NCI-H2081 (cell line): ENCODE measurements at places on chromosomes 12 and 14.

GRCh38 chr14:51824191-51824590, 36.2 kb upstream of the GNG2 start:
- no peak for DNase-seq

DNA sequence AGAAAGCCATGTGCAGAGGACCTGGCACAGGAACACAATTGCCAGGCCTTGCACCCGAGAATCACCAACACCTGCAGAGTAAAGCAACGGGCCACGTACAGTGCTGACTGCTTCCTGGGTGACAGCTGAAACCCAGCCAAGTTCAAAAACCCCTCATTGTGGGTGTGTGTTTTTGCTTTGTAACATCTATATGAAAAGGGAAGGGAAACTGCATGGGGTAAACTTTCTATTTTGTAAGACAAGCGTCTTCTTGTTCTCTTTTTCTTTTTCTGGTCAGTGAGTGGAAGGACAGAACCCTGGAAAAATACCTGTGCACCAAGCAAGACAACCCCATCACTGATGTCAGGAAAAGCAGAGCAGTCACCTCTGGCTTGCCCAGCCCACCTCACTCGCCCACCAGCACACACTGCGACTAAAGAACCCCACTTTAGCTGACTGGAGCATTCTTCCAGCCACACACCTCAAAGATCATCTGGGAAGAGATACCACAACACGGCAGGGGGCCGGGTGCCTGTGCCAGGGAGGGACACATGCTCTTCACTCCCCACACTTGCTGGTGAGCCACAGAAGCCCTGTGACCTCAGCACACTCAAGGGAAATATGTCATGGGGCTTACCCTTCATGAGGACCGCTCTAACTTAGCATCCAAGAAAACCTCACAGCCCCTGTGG, 172.3 kb downstream of the NDUFA12 start:
- DNase-seq: peak; percentile 55

DNA sequence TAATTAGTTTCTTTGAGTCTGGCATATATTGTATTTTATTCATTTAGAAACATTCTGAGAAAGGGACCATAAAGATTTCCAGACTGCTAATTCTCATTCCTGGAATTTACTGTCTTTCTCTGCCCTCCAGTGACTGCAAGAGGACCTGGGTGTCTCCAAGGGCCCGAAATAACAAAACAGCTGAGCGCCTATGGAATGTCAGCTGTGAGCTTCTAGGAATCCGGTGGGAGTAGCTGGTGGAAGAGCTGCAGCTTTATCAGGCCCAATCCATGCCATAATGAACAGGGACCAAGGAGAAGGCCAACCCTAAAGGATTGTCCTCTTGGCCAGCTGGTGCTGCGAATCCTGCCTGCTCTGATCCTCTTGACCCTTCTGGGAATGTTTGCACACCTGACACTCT, 31.9 kb downstream of the RDH12 start:
- DNase-seq: no peak

DNA sequence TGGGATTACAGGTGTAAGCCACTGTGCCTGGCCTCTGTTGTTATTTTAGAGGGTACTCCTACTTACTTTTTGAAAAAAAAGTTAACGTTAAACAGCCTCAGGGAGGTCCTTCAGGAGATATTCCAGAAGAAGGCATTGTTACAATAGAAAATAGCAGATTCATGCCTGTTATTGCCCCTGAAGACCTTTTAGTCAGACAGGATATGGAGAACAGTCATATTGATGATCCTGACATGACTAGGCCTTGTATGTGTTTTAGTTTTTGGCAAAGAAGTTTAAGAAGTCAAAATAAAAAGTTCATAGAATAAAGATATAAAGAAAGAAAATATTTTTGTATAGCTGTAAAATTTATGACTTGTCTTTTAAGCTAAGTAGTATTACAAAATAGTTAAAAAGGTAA, 45.3 kb downstream of the WASHC3 start:
- no peak for DNase-seq

DNA sequence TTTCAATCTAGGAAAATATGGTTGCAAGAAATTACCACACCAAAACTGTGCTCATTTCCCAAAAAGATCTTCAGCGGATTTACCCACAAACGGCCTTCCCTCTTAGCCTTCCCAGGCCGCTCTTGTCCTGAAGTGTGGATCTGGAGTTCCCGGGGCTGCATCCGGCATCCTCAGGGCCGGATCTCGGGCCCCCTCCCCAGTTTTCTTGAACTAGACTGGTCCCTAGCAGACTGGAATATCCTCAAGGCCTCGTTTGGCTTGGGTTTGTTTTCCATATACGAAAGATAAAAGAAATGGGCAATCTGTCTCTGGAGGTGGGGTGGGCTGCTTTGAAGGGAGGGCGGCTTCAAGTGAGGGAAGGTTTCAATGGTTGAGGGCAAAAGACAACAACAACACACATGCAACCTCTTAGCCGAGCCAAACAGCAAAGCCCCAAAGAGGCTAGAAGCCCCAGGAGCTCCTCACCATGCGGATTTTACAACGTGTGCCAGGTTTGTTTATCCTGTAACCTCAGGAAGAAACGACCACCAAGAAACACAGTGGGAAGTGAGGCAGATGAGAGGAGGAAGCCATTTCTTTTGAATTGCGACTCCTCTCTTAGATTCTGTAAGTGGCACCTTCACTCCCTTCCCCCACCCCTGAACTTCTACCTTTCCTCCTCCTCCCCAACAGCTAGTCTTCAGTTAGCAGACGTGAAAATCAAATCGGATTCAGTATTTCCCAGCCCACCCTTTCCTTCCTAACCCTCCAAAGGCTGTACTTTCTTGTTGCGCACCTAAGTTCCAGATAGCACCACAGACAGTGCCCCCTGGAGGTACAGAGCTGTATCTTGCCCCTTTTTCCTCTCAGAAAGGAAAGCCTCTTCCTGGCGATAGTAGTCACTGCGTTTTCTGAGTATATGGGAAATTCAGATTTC, 2.6 kb downstream of the MYF6 start:
- no peak for DNase-seq

- no peak for DNase-seq
These were observed 191.7 kb downstream of the RASSF9 start for GRCh38 chr12:85644508-85644907.

DNA sequence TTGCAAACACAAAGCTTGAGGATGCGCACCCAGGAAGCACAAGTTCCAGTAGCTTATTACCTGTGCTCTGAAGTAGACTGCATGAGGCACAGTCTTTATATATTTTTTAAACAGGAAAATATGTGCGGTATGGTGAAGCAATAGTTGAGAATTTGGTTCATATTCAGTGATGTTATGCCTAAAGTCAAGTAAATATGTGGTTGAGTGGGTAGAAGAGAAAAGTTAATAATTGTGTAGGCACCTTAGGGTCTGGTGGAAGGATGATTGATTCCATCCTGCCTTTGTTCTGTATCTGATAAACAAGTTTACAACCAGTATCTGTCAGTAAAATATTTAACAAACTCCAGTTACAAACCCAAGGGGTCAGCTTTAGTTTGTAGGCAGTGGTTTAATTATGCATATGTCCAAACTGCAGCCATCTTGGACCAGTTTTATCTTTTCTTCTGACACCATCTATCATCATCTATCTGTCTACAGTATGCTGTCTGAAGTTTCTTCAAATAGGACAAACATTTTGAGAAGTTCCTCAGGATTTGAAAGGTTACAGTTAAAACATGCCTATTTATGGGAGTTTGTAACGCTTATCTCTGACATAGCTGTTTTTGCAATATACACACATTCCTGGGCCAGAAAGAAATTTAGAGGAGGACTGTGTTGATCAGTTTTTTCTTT, 10.8 kb downstream of the SINHCAF start:
- DNase-seq: no peak

- no peak for DNase-seq
These were observed 214.3 kb upstream of the PDE3A start for GRCh38 chr12:20154052-20154451.
